HAP-1 (cell line): ENCODE measurements at places on chromosomes 3 and 15.

DNA sequence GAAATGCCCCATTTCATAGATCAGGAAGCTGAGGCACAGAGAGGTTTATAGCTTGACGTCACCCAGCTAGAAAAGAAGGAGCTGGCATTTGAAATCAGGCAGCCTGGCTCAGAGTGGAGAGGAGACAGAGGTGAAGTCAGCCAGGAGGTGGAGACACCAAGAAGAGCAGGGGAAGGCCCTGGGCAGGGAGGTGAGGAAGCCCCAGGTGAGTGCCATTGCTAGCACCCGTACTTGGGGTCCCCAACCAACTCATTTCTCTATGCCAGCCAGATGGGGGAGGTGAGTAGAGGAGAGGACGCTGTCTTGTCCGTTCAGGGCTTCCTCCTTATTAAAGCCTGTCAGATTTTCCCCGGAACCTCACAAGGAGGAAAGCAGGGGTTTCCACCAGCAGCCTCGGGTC, 149.6 kb upstream of the TLE3 start:
- no peak for DNase-seq

- DNase-seq, result no peak
Observed at GRCh38 chr15:99969261-99969920, 236.2 kb upstream of the LYSMD4 start.

DNA sequence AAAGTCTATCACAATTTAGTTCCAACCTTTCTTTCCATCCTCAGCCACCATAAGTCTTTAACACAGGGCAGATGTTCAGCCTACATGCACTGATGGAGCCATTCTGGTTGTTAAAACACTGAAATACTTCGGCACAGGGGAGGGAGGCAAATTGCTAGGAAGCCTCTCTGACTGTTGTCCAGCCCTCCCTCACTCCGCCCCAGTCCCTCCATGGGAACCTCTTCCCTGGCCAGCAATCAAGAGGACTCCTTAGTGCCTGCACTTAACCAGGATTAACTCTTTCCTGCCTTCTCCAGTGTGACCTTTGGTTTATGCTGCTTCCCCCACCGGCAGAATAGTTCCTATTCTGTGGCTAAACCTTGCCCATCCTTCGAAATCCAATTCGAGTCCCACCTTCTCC, 47.0 kb upstream of the USP3 start:
- DNase-seq, result no peak

DNA sequence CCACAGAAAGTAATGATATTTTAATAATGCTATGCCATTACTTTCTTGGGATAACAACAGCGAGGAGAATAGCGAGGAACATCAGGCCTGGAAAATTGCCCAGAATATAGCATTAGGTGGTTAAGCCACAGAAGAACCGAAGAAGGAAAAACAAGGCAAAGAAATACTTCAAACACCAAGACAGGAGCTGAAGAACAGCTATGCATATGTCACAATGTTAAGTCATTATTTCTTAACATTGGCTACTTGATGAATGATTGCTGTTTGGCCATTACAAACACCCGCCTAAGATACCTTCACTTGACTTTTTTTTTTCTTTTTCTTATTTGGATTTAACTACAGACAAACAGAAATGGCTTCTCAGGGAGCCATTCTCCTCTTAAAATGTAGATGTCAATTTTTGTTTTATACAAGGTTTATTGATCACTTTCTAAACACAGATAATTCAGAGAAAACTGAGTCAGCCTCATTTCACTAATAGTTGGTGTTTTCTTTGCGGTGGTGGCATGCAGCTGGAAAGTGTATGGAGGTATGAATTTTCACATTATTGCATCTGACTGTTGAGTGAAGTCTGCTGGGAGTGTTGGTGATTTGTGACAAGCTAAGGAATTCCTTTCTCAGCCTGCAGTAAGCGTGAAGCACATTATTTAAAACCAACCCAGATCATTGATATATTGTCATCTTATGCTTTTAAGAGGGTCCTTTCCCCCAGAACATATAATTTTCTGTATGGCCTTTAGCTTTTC, 705.7 kb upstream of the NR2F2 start:
- no peak for DNase-seq
